Activated T-helper 17 cell treated with anti-CD3 and anti-CD28 coated beads, Interleukin-2, amount 50 U/mL, for 72 hours (primary cell): ENCODE measurements at places on chromosomes 6 and 20. TPM values are rescaled to one million over a fixed set of nuclear protein-coding genes. Genes with fewer than 3 reads are reported as not detected.

DNA sequence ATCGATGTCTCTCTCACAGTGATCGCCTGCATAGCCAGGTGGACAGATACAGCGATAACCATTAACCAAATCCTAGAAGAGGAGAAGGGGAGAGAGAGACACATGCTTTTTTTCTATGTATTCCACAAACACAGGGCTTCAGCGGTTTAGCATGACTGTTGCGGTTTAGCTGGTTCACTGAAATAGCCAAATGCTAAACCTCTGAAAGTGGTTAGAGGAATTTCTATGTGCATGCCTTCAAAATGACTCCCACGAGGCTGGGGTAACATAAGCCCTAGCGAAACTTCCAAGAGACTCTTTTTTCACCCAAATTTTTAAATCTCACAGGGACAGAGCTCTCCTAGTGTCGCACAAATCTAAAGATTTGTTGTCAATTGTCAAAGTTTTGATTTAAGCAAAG is 25.1 kb downstream of the JAG1 start:
- ATAC-seq, result no peak
- H3K36me3 ChIP-seq, result no peaks in the 10 kb centered on the region
- no peak overlapping the region for H3K4me3 ChIP-seq
- H3K4me1 ChIP-seq, result no peaks in the 10 kb centered on the region
- H3K27ac ChIP-seq, result no peak overlapping the region

GRCh38 chr20:41657655-41658054 is 39.5 kb upstream of the CHD6 start:
- H3K27ac ChIP-seq, result no peak overlapping the region
- H3K4me3 ChIP-seq, result no peak overlapping the region
- ATAC-seq, result no peak
- no peaks in the 10 kb centered on the region for H3K4me1 ChIP-seq
- H3K27me3 ChIP-seq, result peaks cover 27% of the 10 kb centered on the region
- H3K36me3 ChIP-seq, result no peaks in the 10 kb centered on the region

- H3K4me3 ChIP-seq, result no peak overlapping the region
- no peak for ATAC-seq
Observed at GRCh38 chr6:46376562-46377061, 114.6 kb downstream of the RCAN2 start.

DNA sequence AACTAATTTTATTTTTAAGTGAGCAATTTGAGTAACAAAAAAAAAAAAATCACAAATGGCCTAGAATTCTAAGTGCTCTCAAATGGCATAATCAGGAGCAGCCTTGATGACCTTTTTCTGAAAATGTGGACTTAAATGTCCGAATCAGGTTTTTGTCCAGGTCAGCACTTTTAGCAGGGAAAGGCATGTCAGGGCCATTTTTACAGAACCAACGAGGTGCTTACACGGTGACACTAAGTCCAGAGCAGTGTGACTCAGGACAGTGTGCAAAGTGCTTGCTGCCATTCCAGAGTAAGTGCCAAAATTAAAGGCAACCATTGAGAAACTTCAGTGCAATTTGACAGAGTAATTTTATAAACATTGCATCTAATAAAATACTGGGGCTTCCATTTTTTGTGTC is 127.8 kb downstream of the KIF16B start:
- H3K4me1 ChIP-seq, result peaks cover 4% of the 10 kb centered on the region
- H3K27ac ChIP-seq, result no peak overlapping the region
- H3K36me3 ChIP-seq, result peaks cover 12% of the 10 kb centered on the region
- no peak overlapping the region for H3K4me3 ChIP-seq
- ATAC-seq, result no peak
- no peaks in the 10 kb centered on the region for H3K27me3 ChIP-seq

GRCh38 chr20:51446656-51447055 is 95.9 kb downstream of the NFATC2 start:
- peaks cover 39% of the 10 kb centered on the region for H3K4me1 ChIP-seq
- H3K4me3 ChIP-seq, result no peak overlapping the region
- H3K27me3 ChIP-seq, result no peaks in the 10 kb centered on the region
- H3K36me3 ChIP-seq, result peaks cover 90% of the 10 kb centered on the region
- peak overlapping the region; percentile 82 for H3K27ac ChIP-seq

DNA sequence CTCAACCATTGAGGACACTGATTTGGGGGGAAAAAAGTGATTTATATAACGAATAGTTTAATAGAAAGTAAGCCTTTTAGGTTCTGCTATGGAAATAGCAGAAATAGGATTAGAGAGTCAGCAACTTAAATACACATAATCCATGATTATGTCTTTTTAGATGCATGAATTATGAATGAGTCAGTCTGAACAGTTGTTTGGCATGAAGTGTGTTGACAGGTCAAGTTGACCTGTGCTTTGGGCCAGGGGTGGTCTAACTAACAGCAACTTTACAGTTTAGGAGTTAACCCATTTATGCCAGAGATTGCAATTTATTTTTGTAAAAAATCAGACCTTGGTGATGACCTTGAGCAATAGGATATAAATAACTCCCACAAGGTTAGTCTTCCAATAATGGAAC is 191.3 kb downstream of the MTFR2 start:
- ATAC-seq, result no peak
- no peak overlapping the region for H3K4me3 ChIP-seq
- no peaks in the 10 kb centered on the region for H3K36me3 ChIP-seq

DNA sequence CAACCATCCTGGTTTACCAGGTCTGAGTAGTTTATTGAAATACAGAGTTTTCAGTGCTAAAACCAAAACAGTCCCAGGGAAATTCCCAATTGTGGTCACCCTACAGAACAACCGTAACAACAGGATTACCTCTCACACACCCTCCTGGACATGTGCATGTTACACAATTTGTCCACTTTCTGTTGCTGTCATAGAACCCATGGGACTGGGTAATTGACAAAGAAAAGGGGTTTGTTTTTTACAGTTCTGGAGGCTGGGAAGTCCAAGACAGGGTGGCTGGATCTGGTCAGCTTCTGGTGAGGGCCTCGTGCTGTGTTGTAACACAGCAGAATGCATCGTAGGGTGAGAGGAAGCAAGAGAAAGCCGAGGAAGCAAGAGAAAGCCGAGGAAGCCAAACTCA is 9.1 kb upstream of the ADA start:
- H3K27ac ChIP-seq, result peak overlapping the region; percentile 41
- no peaks in the 10 kb centered on the region for H3K27me3 ChIP-seq
- H3K4me1 ChIP-seq, result peaks cover 6% of the 10 kb centered on the region
- peak; percentile 77 for ATAC-seq

- H3K4me3 ChIP-seq, result no peak overlapping the region
- no peaks in the 10 kb centered on the region for H3K27me3 ChIP-seq
- no peak for ATAC-seq
- H3K36me3 ChIP-seq, result no peaks in the 10 kb centered on the region
Observed at GRCh38 chr6:10589429-10589727, 68.2 kb downstream of the GCNT2 start.

GRCh38 chr20:51969191-51969590 is 166.9 kb upstream of the SALL4 start:
- H3K27ac ChIP-seq, result no peak overlapping the region
- no peak overlapping the region for H3K4me3 ChIP-seq
- no peak for ATAC-seq
- H3K4me1 ChIP-seq, result no peaks in the 10 kb centered on the region
- H3K36me3 ChIP-seq, result no peaks in the 10 kb centered on the region

DNA sequence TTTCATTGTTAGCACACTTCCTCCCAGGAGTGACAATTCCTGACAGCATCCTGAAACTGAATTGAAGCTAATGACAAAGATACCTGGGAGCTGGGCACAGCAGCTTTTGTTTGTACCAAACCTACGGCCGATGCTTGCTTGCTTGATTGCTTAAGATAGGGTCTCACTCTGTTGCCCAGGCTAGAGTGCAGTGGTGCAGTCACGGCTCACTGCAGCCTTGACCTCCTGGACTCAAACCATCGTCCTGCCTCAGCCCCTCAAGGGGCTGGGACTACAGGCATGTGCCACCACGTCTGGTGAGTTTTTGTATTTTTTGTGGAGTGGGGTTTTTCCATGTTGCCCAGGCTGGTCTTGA is 84.7 kb upstream of the SCP2D1 start:
- H3K4me1 ChIP-seq, result peaks cover 13% of the 10 kb centered on the region
- no peak for ATAC-seq
- H3K36me3 ChIP-seq, result no peaks in the 10 kb centered on the region
- H3K27me3 ChIP-seq, result no peaks in the 10 kb centered on the region
- H3K4me3 ChIP-seq, result no peak overlapping the region

DNA sequence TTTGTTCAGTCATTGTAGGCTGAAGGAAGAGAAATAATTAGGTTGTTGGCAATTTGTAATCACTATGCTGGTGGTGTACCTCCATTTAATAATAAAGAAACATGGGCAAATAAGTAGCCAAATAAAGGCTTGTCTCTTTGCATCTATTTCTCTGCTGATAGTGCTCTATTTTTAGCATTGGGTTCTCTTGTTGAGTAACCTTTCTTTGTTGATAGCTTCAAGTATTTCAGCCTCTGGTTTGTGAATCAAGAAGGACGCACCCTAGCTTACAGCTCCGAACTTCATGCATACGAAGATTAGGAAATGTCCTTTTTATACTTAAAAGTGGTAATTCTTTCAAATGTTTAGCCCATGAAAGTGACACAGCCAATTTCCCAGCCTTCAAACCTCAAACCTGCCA is 2.6 kb downstream of the PPP1R14C start:
- no peaks in the 10 kb centered on the region for H3K4me1 ChIP-seq
- no peak overlapping the region for H3K4me3 ChIP-seq
- no peaks in the 10 kb centered on the region for H3K36me3 ChIP-seq

DNA sequence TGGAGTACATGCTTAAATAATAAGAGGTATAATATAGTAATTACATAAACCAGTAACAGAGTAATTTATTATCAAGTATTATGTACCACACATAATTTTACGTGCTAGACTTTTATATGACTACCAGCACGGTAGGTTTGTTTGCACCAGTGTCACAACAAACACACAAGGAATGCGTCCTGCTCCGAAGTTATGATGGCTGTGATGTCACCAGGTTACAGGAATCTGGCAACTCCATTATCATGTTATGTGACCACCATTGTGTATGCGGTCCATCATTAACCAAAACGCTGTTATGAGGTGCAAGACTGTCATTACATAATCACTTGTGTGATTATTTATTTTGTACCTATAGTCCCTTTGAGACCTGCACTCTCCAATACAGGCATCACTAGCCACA is 235.2 kb upstream of the PMEPA1 start:
- H3K4me3 ChIP-seq, result no peak overlapping the region
- H3K27ac ChIP-seq, result no peak overlapping the region
- ATAC-seq, result no peak
- no peaks in the 10 kb centered on the region for H3K4me1 ChIP-seq
- no peaks in the 10 kb centered on the region for H3K36me3 ChIP-seq

GRCh38 chr6:104003803-104004516 is 855.8 kb downstream of the HACE1 start:
- no peaks in the 10 kb centered on the region for H3K27me3 ChIP-seq
- no peak overlapping the region for H3K4me3 ChIP-seq
- no peak overlapping the region for H3K27ac ChIP-seq
- ATAC-seq, result no peak
- H3K36me3 ChIP-seq, result no peaks in the 10 kb centered on the region
- H3K4me1 ChIP-seq, result no peaks in the 10 kb centered on the region

- H3K4me3 ChIP-seq, result no peak overlapping the region
- ATAC-seq, result no peak
- H3K36me3 ChIP-seq, result no peaks in the 10 kb centered on the region
- no peak overlapping the region for H3K27ac ChIP-seq
Observed at GRCh38 chr6:84576029-84576428, 188.4 kb downstream of the TBX18 start.

GRCh38 chr6:151324488-151324825 is 66.9 kb downstream of the ZBTB2 start:
- no peaks in the 10 kb centered on the region for H3K4me1 ChIP-seq
- H3K36me3 ChIP-seq, result no peaks in the 10 kb centered on the region
- H3K27me3 ChIP-seq, result peaks cover 51% of the 10 kb centered on the region
- H3K27ac ChIP-seq, result no peak overlapping the region
- peak overlapping the region; percentile 65 for H3K4me3 ChIP-seq

The CD83 gene
- total RNA-seq, result 12.3 TPM

The DNMT3B gene
- total RNA-seq, result 0.16 TPM

The GGTLC1 gene
- total RNA-seq, result not detected

The RIN2 gene
- not detected for total RNA-seq

The IL17A gene
- total RNA-seq, result 45.4 TPM

The NTSR1 gene
- not detected for total RNA-seq

The RNF144B gene
- 0.93 TPM for total RNA-seq

The BIRC7 gene
- total RNA-seq, result not detected

The HRH3 gene
- total RNA-seq, result not detected
